ENCODE measurements at places on chromosomes 11 and 22. TPM values are rescaled to one million over a fixed set of nuclear protein-coding genes. Genes with fewer than 3 reads are reported as not detected.

The UPK3A gene
- not detected for total RNA-seq

The C22orf31 gene
- total RNA-seq: 0.15 TPM

The CNTF gene
- 1.5 TPM for total RNA-seq

The SLC29A2 gene
- 0.58 TPM for total RNA-seq

The FDX1 gene
- 8.1 TPM for total RNA-seq

The TSGA10IP gene
- 0.33 TPM for total RNA-seq

The RAB36 gene
- 5.6 TPM for total RNA-seq

The ALKBH3 gene
- total RNA-seq: 39.4 TPM

The PDGFD gene
- total RNA-seq: 0.15 TPM

The APOL6 gene
- total RNA-seq: 29.6 TPM
